ENCODE measurements at places on chromosomes 5 and 9.

DNA sequence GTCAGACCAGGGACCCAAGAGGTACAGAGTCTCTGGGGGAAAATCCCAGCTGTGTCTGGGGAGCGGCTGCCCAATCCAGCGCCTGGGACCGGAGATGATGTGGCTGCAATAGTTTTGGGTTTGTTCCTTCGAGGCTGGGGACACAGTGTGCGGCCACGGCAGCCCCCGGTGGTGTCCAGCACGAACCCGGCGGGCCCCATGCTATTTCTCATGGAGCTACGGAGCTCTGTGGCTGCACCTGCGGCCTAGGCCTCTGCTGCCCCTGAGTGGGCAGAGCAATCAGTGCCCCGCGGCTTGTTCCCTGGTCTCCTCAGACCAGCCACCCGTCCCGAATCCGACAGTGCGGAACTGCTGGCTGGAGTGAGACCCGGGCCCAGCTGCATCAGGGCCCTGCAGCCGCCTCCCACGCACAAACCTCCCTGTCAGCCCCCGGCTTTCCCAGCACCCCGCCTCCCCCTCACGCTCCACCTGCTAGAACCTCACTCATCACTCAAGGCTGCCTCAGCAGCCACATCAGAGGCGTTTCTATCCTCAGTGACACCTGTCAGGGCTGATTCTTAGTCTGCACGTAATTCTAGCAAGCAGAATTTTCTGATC is 29.0 kb downstream of the SARDH start:
- DNase-seq, result peak; percentile 34

DNA sequence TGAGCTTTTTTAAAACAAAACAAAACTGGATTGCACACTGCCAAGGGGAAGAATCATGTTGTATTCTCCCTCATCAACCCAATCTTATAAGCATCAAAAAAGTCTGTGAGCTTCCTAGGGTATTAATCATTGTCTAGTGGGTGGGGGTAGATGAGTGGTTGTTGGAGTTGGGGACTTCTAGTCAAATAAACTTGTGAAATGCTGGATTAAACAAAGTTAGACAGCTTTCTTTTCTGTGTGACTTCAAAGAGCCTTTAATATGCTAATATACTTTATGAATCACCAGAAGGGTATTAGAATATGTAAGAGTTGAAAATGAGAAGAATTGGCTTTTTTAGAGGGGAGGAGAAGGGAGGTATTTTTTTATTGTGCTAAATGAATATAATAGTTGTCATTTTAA is 87.7 kb downstream of the GALNT10 start:
- DNase-seq, result no peak

- no peak for DNase-seq
Observed at GRCh38 chr9:114164191-114164794, 9.0 kb downstream of the COL27A1 start.

DNA sequence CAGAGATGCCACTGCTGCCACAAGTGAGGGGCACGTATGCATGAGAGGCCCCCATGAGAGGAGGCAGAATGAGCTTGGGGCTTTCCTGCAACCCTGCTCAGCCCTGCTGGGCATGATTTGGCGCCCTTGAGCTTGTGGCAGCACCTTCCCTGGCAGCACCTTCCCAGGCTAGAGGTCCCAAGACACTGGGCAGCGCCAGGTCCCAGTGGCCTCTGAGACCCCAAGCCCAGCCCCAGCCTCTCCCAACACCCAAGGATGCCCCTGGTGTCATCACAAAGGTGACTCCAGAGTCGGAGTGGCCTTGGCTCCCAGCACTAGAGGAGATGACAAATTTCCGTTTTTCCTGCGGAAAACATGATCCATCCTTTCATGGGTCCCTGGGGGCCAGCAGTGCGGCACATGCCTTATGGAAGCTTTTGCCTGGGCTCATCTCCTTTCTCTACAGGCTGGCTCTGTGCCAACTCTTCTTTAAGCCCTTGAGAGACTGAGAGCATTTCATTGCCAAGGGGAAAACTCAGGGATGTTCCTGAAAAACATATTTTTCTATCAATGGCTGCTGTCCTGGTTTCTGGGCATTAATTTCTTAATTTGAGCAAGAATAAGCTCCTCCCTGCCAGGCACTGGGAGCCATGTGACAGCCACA is 77.1 kb upstream of the ADAMTS2 start:
- DNase-seq, result no peak

DNA sequence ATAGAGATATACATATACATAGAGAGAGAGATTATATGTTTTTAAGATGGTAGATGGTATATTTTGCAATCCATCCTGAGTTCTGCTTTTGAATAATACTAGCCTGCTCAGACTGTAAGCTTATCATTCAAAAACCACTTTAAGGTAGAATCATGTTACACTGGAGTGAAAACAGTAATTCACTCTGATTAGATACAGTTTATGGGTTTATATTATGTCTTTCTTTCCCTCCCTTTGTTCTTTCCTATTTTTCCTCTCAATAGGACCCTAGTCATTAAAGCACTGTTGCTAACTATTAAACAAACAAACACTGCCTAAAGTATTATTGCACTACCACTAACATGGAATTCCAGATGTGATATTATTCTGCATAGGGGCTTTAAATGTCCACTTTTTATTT is 202.0 kb downstream of the ADAMTSL1 start:
- no peak for DNase-seq

- no peak for DNase-seq
Observed at GRCh38 chr9:75739884-75740611, 150.4 kb upstream of the PCSK5 start.

DNA sequence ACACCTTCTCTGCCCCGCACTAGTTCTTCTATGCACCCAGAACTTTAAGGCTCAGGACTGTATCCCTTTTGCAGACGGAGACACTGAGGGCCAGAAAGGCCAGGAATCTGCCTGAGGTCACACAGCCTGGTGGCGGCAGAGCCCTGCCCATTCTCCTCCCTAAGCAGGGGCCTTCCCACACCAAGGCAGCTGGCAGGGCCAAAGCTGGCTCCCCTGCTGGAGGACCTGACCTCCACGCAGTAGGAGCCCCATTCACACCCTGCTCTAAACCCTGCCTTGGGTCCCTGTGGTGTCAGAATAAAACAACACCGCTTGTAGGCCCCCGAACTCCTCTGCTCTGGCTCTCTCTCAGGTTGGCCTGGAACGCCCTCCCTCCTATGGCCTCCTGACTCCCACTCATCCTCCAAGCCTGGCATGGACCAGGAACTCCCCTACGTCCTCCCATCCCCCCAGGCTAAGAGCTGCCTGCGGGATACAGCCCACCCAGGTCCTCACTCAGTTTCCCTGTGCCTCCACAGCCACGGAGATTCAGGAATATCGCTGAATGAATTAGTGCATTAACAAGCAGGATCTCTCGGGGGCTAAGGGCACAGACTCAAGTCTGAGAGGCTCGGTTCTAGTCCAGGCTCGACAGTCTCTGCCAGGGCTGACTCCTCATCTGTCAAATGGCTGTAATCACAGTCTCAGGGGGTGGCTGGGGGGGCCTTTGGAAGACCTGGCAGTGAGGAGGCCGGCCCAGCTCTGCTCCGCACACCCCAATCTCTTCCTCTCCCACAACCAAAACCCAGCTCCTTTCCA is 2.8 kb downstream of the ST6GALNAC6 start:
- no peak for DNase-seq

DNA sequence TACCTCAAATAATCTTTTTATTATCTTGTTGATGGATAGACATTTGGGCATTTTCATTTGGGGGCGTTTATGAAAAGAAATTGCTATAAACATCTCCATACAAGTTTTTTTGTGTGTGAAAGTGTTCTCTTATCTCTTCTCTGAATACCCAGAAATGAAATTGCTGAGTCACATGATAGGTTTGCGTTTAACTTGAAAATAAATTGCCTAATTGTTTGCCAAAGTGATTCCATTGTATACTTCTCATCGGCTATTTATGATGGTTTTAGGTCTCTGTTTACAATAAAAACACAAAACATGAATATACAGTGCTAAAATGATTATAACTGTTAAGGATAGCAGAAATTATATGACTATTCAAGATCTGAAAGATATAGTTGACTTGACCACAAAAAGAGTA is 361.7 kb downstream of the TAF11L14 start:
- DNase-seq, result no peak

GRCh38 chr5:146101646-146102045 is 3.7 kb downstream of the PLAC8L1 start:
- no peak for DNase-seq

DNA sequence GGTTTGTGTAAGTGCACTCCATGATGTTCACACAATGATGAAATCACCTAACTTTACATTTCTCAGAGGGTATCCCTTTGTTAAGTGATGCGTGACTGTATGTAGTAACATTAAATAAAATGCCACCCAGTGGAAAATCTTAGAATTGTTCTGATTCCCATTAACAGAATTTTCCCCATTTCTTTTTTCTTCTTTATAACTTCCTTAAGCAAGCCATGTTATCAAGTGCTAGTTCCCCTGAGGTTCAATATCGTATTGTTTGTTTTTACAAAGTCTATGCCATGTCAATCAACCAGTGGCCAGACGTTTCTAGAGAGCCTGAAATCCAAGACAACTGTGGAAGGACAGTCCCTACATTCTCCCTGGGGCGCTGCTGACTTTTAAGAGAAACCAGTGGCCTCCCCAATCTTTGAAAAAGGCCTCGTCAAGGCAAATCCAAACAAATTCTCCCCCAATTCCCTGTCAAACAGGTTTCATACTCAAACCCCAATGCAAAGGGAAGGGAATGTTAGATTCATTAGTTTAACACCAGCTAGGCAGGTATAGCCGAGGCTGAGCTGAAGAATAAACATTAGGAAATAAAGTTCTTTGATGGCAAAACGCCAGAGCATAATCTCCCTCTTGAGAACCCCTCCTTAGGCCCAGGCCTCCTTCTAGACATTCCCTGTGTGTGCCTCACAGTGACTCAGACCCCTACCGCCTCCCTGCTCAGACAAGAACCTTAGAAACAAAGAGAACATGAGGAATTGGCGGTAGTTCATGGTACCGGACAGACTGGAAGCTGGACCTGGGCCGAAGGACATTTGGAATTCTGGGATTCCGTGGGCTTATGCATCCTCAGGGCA is 198.7 kb downstream of the GNA14 start:
- no peak for DNase-seq
